Right lung (tissue), 10 donors: ENCODE measurements at places on chromosomes 6 and 20. TPM values are rescaled to one million over a fixed set of nuclear protein-coding genes. Genes with fewer than 3 reads are reported as not detected.

Gene TRIM10
- 2.6 TPM for polyA plus RNA-seq

Gene UNC5CL
- polyA plus RNA-seq = 3.2 TPM

Gene JAG1
- 52.7 TPM for polyA plus RNA-seq

Gene VSX1
- not detected for polyA plus RNA-seq

Gene VEGFA
- polyA plus RNA-seq = 215 TPM

Gene ECT2L
- 1.8 TPM for polyA plus RNA-seq

DNA sequence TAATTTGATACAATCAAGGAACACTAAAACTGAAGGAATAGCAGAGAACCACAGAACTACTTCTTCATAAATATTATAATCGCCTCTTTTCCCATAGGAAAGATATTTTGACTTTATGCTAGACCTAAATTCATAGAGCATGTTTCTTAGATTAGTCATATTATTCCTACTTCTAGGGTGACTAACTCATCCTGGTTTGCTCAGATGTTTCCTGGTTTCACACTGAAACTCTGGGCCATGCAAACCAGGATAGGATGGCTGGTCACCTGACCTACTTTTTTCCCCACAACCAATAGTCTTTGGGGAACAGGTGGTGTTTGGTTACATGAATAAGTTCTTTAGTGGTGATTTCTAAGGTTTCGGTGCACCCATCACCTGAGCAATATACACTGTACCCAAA lies 42.8 kb downstream of the MMS22L start:
- DNase-seq = no peak

DNA sequence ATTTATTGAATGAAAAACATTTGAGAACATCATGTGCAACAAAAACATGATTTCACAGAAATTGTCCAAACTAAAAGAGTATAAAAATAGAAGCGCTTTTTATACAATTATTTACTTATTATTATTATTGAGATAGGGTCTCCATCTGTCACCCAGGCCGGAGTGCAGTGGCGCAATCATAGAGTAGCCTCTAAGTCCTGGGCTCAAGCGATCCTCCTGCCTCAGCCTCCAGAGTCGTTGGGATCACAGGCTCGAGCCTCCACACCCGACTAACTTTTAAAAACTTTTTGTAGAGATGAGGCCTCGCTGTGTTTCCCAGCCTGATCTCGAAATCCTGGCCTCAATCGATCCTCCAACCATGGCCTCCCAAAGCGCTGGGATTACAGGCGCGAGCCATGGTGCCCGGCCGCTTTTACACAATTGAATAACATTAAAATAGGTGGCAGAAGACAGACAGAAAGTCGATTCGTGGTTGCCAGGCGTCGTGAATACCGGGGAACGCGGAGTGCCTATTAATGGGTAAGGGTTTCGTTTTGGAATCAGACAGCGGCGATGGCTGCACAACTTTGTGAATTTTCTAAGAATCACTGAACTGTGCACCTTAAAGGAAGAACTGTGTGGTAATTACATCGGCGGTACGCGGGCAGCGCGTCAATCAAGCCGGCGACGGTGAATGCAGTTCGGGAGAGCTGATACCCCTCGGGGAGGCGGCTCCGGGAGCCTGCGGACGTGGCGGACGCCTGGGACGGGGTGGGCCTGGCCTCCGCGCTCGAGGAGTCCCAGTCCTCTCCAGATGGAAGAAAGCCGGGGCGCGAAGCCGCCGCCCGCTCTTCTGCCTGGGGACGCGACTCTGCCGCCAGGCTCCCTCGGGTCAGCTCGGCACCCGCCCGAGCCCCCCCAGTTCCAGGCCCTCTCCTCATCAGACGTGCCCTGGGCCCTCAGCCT lies 807 bp downstream of the TBC1D20 start:
- peak; percentile 58 for DNase-seq

DNA sequence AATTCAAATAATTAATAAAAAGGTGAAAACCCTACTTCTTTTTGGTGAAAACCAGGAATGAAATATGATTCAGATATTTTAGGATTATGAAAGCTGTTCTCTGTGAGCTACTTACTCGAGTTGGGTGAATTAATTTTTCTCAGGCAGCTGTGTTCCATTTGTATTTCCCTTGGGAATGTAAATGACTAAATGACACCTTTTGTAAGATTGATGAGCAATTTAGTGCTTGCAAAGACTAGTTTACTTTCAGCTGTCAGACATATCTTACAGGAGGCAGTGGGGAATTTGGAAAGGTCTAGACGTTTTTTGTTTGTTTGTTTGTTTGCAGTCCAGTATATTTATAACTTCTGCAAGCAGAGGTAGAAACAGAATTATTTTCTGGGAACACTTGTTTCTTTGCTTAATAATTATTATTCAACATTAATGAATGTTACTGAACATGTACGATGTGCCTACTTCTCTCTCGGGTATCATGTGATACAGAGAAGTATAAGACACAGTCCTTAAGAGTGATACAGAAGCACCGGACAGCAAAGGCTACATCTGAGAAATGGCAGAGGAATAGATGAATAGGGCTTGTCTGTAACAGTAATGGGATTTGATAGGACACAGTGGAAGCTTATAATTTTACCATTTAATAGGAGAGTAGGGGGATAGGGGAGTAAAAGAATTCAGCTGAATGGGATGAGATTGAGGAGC lies 91.3 kb downstream of the AKAP7 start:
- no peak for DNase-seq

DNA sequence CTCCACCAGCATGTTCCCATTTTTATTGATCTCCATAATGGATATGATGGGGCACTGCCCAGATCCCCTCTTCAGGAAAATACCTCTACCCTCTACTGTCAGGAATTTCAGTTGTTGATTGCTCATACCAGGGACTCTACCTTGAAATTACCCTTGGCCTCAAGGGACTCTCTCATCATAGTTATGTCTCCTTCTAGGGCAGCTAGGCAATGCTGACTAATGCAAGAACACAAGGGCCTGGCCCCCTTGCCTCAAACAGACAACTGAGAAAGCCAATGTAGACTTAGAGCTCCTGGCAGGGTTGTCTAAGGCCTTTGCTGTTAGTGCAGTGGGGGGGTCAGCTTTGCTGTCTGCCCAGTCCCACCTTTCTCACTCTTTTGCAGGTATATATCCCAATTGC lies 493.1 kb downstream of the BTBD3 start:
- no peak for DNase-seq

GRCh38 chr6:22071270-22072041 lies 225.4 kb downstream of the PRL start:
- DNase-seq = peak; percentile 70

- DNase-seq = no peak
Measured at GRCh38 chr6:39361657-39362486, 39.4 kb upstream of the KCNK16 start.

DNA sequence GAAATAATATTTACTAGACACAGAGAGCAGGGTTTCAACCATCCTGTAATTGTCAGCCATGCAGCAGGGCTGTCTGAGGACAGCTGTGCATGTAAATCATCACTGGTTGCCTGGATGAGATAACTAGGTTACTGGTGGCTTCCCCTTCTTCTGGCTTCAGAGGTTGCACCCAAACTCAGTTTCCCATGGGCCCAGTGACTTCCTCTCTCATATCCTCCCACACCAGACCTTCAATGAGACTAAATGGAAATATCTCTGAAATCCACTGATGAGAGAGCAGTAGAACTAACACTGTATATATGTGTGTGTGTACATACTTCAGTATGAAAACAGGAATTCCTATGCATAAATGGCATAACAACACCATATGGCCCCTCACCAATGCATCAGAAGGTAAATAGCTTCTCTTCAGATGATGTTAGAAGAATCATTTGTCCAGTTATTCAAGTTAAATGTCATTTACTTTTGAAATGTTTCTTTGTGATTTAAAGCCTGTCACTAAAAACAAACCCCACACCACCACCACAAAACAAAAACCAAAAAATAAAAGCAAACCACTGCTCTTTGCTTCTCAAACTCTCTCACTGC lies 51.0 kb upstream of the IL20RA start:
- no peak for DNase-seq

DNA sequence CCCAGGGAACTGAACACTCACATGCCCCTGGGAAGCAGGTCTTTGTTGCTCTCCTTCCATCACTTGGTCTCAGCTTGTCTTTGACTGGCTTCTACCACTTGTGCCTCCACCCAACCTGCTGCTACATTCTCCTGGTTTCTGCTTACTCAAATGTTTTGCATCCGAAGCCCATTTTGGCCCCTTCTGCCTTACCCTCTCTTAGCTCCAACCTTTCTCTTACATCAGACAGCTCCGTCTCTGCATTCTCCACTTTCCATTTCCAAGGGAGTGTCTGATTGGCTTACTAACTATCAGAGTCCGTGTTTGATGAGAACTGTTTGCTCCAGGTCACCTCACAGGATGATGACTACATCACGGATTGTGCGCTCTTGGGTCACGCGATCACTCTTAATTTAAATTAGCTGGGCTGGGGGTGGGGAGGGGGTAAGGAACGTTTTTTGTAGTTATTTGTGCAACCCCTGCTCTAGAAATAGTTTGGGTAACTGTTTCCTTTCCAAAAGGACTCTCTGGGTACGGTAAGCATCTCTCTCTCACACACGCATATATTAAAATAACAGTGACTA lies 844 bp upstream of the ABRACL start:
- no peak for DNase-seq

DNA sequence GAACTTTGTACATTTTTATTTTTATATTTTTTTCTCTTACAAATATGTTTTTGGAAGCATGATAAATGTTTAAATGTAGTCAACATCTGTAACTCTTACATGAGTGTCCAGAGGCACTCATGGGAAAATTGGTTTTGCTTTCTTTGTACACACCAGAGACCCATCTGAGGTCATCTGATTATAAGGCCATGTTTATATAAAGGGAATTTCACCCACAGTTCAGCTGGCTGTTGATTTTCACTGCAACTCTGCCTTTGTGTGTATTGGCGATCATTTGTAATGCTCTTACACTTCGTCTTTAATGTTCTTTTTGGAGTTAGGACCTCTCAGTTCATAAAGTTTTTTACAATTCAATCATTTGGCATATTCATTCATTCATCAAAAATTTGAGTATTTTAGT lies 28.1 kb downstream of the RIOK1 start:
- no peak for DNase-seq

- no peak for DNase-seq
Measured at GRCh38 chr6:121733234-121733633, 297.8 kb downstream of the GJA1 start.

- no peak for DNase-seq
Measured at GRCh38 chr6:46501136-46502089, 10.2 kb upstream of the RCAN2 start.

DNA sequence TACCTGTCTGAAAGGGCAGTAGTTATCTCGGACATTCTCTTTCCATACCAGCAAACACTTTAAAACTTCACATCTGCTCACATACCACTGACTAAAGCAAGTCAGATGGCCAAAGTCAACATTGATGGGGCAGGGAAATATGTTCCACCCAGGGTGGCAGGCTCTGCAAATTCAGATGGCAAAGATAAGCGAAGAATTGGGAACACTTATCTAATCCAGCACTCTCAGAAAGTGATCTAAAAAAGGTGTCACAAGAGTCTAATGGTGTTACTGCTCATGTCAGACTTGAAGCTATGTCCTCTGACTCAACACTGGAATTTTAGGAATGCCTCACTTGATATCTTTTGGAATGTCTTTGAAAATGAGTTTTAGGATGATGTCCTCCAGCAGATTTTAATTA lies 1086.2 kb downstream of the KIF16B start:
- no peak for DNase-seq

DNA sequence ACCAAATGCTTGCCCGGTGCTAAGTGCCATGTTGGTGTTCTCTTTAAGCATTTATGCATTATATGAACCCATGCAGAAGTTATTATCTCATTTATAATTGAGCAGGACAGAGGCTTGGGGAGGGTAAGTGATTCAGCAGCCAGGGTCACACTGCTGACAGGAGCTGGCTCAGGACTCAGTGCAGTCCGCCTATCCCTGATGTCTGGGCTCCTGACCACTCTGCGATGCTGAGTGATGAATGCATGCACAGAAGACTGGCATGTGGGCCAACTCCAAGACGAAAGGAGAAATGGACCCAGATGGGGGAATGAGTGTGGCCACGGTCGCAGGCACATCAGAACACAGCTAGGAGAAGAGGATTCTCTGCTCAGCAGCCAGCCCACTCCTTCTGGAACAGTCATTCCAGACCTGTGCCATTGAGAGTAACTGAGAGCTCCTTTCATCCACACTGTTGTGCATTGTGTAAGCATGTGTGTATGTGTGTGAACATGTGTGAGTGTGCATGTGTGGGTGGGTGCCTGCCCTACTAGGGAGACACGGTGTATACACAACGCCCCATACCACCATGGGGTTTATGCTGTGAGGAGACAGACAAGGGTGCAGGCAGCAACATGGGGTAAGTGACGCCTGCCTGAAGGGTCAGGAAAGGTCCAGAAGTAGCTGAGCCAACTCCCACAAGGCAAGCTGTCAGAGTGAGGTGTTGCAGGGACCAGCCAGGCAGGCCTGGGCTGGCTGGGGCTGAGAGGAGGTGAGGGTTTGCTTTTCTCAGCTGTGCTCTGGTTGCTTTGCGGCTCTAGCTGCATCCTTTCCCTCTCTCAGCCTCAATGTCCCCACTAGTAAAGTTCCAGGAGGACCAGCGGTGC lies 97.8 kb upstream of the PMEPA1 start:
- peak; percentile 37 for DNase-seq

- DNase-seq = peak; percentile 1
Measured at GRCh38 chr6:37432590-37432915, 468 bp upstream of the CMTR1 start.

DNA sequence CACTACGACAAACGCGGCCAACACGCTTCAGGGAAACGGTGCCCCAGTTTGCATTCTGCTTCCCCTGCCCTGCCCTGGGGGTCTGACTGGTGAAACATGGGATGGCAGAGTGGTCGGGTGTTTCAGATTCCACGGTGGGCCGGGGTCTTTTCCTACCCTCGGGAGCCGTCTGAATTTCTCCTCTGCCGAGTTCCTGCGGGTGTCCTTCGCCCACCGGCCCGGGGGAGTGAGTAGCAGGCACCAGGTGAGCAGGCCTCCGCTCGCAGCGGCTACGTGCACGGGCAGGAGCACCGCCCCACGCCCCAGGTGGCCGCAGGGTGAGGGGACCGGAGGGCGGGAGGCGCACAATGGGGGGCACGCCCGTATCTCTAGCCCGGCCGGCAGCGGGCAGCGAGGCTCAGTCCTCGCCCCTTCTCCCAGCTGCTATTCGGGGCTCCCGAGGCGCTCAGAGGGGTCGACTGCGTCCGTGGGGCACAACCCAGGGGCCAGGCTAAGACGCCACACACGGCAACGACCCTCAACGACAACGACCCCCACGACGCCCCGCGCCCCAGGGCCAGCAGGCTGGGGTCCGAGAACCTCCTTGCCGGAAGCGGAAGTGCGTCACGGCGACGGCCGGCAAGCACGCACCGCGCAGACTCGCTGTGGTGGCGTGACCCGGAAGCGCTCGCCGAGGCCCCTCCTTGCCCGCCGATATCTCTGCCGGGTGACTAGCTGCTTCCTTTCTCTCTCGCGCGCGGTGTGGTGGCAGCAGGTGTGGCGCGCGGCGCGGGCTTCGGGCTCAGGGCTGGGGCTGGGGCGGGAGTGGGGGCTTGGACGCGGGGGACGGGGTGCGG lies at the start of gene RPS21:
RPS21 (plus strand) TSS at position 721 of the 836 bp plus-strand sequence. CDS start 236 bp downstream, outside the sequence.
- peak; percentile 89 for DNase-seq

- DNase-seq = no peak
Measured at GRCh38 chr6:135412761-135413160, 84.8 kb downstream of the AHI1 start.

GRCh38 chr6:112382778-112383177 lies 35.6 kb downstream of the RFPL4B start:
- no peak for DNase-seq
